ENCODE measurements at places on chromosomes 1 and 21.

DNA sequence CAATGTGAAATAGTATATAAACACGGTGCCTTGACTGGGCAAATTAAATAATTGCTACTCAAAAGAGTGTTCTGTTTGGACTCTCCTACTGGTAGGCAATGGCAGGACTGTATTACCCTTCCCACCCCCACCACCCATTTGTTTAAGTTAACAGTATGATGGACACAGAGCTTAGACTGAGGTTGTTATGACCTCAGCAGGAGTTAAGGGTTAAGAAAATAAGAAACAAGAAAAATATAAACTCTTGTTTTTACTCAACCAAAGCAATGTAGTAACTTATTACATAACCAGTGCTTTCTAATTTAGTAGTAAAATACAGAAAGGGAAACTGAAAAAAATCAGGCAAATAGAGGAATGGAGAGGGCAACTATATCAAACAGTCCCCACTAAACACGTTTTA, 19.9 kb upstream of the SERPINC1 start:
- no peak for DNase-seq

- no peak for DNase-seq
Measured at GRCh38 chr1:161781995-161782394, 15.9 kb downstream of the ATF6 start.

DNA sequence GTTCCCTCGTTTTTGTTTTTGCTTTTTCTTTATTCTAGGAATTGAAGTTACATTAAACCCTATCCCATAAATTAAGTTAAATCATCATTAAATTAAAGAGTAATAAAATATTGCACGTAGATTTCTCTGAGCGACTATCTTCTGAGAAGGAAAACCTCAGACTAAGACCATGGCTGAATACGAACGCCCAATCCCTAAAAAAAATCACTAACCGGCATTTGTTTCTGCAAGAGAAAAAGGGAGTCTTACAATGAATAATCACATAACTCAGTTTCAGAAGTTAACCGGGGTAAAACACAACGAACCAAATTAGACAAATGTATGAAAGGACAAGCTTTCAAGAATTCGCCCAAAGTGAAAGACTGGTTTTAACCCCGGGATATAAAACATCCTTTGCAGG, 1.3 kb downstream of the PIK3R3 start:
- no peak for DNase-seq

- no peak for DNase-seq
Measured at GRCh38 chr1:116678732-116679090, 11.2 kb upstream of the IGSF3 start.

- DNase-seq = no peak
Measured at GRCh38 chr1:229440851-229441537, 7.1 kb upstream of the ACTA1 start.

DNA sequence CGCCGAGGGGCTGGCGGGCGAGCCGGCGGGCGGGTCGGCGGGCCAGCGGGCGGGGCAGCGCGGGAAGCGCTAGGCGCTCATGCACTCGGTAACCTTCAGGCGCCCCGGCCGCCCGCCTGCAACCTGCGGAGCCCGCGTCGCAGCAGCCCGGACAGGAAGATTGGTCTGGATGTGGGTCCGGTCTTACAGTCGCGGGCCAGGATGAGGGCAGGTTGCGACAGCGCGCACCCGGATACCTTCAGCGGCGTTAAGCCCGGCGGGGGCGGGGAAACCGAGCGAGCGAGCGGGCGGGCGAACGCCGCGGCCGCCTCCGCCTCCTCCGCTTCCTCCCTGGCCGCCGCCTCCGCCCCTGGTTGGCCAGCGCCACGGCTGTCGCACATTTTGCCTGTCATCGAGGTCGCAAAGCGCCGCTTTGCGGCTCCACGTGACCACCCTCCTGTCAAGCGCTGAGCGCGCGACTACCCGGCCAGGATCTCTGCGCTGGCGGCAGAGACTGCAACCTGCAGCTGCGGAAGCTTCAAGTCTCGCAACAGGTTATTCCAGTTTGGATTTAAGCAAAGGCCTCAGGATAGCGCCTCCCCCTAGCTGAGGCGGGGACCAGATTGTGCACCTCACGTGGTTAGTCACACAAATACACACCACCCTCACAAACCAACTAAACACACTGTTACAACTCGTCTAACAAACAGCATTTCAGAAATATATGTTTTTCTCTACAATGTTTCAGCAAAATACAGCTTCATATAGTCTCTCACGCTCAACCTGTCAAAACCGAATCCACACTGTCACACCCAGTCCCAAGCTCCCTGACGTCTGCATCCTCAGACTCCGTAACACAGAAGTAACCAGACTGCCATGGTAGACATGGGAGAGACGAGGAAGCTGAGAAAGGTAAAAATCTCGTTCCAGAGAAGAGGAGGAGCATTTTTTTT, at the start of gene FAF1:
Gene FAF1, minus strand, starts transcription at position 355 of the 932 bp plus-strand sequence. CDS start 456 bp downstream, outside the sequence.
- DNase-seq = peak; percentile 87

DNA sequence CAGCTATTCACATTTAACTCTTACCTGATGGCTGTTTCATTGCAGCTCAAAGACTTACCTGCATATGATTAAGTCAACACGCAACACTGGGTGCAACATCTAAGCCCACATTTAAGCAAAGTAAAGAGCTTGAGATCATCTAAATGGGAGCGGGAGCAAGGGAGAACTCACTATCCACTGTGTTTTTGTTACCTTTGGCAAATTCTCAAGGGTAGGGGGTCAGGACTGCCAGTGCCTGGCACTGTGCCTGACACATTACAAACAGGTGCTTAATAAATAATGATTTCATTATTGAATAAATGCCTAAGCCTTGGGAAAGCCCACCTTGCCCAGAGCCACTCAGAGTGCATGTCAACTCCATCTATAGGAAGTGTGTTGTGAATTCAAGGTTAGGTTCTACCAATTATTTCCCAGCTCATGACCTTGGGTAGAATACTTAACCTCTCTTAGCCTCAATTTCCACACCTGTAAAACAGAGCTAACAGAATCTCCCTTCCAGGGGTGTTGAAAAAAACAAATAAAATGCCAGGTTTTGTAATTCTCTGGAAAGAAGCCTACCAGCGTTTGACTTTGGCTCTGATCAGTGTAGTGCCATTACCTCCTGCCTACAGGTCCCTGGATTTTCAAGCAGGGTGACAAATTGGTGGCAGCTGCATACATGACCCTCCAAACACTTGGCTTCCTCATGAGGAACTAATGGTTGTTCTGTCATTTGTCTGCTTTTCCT, 109.7 kb downstream of the TGFBR3 start:
- no peak for DNase-seq

DNA sequence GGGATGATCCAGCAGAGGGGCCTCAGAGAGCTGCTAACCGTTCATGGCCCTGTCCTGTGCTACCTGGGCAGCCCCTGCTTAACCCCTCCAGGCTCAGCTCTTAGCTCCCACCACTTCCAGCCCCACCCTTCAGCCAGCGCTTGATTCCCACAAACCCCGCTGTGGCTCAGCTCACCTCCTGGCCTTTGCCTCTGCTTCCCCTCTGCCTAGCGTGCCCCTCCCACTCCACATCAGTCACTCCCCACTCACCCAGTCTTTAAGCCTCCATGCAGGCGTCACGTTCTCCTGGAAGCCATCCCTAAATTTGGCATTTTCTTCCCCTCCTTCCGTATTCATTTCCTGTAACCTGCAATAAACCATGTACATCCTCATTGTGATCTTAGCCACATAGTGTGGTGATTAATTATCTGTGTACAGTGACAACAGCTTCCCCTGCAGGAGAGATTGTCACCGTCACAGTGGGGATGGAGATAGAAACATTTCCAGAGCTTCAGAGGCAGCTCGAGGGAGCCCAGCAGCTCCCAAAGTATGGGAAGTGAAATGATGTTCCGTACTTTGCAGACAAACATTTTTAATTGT, 65.5 kb downstream of the EPHB2 start:
- DNase-seq = no peak

DNA sequence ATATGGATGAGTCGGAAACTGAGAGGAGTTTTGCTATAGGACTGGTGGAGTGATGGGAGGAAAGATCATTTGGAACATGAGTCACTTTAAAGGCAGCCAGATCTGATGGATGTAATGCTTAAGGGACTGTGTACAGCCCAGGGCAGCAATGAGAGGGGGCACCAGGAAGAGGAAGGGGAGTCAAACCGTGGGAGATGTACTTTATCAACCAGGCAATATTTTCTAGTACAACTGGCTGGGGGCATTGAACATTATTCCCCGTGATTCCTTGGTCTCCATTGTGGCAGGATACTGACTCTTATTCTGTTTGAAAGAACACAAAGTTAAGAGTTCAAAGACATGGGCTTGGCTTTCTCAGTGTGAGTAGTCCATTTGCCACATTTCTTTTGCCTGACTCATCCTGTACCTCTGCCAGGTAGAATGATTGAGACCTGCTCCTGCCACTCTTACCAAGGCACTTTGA, 268.2 kb upstream of the NR5A2 start:
- no peak for DNase-seq

GRCh38 chr21:45227735-45228134, 60.0 kb downstream of the POFUT2 start:
- no peak for DNase-seq

DNA sequence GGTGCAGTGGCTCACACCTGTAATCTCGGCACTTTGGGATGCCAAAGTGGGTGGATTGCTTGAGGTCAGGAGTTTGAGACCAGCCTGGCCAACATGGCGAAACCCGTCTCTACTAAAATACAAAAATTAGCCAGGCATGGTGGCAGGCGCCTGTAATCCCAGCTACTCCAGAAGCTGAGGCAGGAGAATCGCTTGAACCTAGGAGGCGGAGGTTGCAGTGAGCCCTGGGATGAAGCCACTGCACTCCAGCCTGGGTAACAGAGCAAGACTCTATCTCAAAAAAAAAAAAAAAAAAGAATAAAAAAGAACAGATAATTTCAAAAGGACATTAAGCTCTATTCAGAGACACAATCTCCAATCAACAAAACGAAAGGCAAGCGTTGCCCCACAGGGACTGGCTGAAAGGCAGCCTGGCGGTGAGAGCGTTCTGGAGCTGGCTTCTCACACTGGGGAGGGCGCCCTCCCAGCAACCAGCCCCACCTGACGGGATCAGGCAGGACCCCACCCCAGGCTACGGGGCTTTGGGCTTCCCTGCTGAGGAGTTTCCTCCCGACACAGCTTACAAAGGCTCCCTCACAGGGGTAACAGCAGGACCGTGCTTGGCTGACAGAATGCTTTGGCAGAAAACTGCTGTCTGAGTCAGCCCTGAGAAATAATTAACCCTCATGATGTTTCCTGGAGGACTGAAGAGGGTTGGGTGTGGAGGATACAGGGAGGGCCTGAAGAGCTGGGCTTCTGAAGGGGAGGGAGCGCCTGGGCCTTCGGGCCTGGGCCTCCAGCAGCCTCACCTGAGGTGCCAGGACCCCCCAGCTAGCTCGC, 31.1 kb upstream of the SRP9 start:
- no peak for DNase-seq

DNA sequence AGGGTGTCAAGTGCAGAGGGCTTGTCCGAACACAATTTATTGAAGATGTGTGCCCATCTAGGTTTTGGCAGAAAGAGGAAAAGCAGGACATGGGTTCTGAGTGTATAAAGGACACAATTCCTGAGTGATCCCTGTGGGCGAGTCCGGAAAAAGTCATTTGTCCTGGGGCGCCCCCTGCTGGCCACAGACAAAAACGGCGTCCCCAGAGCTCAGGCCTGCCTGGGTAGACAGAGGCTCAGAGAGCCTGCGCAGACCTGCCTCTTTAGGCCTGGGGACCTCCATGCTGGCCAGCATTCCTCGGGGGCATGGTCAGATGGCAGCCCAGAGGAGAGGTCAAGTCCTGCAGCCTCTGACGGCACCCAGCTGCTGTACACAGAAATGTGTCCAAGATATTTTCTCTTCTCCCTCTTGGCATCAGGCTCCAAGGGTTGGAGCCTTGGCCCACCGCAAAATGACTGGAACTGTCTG, 65.5 kb upstream of the LRP8 start:
- DNase-seq = peak; percentile 80

- DNase-seq = no peak
Measured at GRCh38 chr1:23215751-23216449, 1.4 kb downstream of the HTR1D start.

GRCh38 chr21:16195538-16195910, 465.7 kb downstream of the USP25 start:
- DNase-seq = no peak

DNA sequence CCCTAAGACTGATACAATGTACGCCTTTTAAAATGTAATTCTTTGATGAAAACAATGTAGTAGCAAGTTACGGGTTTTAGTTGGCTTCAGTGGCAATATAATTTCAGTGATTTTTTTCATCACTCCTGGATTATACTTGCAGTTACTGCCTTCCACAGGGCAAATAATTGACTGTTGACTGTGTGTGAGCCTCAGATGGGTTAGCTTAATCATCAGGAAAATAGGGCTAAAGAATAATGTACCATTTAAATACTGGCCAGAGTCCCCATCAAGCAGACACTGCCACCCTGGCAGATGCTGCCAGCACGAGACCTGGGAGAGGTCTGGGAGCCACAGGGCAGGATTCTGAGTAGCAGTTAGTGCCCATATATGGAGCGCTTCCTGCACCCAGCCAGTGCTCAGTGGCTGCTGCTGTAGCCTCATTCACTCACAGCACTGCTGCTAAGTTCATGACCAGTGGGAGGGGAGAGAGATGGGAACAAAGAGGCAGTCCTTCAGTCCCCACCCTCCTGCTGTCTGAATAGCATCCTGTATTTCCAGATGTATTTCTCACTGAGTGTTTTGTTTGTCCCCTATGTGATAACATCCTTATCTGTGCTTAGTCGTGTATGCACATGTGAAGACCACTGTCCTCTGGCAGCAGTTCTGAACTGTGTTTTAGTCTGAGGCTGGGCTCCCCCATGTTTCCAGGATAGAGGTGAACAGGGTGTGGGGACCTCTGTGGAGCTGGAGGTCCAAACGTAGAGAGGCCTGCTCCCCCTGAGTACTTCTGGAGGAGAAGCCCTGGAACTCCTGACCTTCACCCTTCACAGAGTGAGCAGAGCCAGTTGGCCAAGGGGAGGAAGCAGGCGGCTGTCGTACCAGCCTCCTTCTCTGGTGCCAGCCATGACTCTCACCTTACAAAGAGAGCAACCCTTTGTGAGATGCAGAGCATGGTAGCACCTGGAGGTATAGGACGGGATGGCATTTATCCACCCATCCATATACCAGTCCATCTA, 80.4 kb downstream of the ADARB1 start:
- DNase-seq = no peak

GRCh38 chr1:198174297-198174696, 17.5 kb downstream of the NEK7 start:
- DNase-seq = no peak

DNA sequence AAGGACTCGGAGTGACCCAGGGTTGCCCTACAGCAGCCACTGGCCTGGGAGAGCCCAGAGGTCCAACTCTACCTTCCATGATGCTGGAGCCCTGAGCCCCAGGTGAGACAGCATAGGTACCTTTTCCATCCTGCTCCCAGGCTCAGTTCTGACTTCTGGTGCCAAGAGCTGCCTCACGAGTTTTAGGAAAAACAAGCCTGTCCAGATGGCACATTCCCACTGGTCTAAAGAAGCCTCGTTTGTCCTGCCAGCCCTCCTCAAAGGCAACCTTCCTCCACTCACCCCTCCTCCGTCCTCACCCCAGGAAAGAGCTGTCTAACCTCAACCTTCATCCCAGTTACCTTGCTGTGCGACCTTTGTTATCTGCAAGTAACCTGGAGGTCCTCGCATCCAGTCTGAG, 53.5 kb upstream of the PRELP start:
- DNase-seq = no peak

GRCh38 chr1:8395433-8395866, 77.5 kb downstream of the SLC45A1 start:
- DNase-seq = no peak

All from activated CD8-positive, alpha-beta memory T cell treated with anti-CD3 and anti-CD28 coated beads for 48 hours (primary cell).